Activated CD8-positive, alpha-beta memory T cell treated with anti-CD3 and anti-CD28 coated beads, Interleukin-2, amount 50 U/mL, for 48 hours (primary cell): ENCODE measurements at places on chromosomes 6 and 20.

GRCh38 chr6:95777338-95777737 is 200.0 kb downstream of the MANEA start:
- no peak for DNase-seq

- DNase-seq, result peak; percentile 91
These were observed at the start of gene PPP1R16B for GRCh38 chr20:38805502-38805957. Gene PPP1R16B (plus strand): TSS chr20:38805697. CDS start chr20:38835926, 30,229 bp downstream.

DNA sequence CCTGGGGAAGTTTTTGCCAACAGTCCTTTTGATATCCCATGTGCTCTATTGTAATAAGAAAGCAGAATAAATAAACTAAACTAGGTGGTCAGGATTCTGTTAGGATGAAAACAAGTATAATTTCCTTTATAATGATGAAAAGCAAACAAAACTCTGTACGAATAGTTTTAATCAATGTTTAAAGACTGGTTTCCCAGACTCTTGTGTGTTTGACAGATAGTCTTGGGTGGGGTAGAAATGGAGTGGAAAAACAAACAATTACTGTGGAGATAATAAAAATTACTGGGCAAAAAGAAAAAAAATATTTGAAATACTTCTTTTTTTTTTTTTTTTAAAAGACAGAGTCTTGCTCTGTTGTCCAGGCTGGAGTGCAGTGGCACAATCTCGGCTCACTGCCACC is 152.1 kb upstream of the FLRT3 start:
- DNase-seq, result no peak

- DNase-seq, result no peak
These were observed 108.1 kb downstream of the DLL1 start for GRCh38 chr6:170182781-170183120.

DNA sequence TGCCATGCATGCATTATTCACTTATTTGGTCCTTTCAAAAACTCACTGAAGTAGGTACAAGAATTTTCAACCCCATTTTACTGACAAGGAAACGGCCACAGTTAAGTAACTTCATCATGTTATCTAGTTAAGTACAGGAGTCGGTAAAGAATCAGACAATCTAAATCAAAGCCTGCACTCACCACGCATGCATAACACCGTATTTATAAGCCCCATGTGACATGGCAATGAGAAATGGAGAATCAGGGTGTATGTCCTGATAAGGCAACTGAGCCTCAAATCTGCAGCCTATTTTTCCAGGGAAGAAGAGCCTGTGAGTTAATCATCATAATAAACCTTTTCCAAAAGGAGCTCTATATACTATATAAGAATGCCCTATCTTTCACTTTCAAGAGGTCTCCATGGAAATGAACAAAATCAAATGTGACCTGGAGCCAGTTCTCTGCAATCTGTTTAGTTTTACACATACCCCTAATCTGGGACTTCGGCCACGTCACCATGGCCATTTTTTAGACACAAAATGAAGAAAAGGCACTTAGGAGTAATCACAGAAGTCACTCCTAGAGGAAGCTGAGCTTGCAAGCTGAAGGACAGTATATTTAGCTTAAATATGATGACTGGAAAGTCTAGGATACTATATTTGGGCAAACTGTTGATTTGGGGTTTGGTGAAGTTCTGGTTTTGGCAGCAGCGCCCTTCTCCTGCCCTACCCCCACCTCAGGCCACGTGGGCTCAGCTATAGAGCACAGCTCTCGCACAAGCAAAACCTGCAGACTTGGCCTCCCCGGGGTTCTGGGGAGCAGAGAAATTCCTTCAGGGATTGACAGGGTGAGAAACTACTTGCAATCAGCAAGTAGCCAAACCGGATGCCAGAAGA is 19.2 kb downstream of the TRAM2 start:
- no peak for DNase-seq

GRCh38 chr6:170451762-170452651 is 101.1 kb downstream of the PSMB1 start:
- no peak for DNase-seq

GRCh38 chr6:15143086-15143485 is 102.8 kb upstream of the JARID2 start:
- no peak for DNase-seq

DNA sequence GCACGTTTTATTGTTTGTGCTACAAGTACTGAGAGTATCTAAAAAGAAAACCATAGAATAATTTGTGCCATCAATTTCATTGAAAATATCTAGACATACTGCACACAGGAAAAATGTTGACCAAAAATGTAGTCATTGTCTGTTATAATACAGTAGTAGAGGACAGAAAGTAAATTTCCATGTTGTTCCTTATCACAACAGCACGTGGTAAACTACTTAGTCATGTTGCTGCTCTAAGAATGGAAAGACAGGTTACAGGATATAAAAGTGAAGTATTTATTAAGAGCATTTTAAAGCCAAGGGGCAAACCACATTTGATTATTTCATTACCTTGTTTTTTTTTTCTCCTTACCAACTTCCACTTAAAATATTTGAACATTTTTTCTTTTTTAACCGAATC is 89.0 kb upstream of the CEP85L start:
- no peak for DNase-seq
